ENCODE measurements at places on chromosomes 12 and 14. TPM values are rescaled to one million over a fixed set of nuclear protein-coding genes. Genes with fewer than 3 reads are reported as not detected.
A peak's percentile ranks its signal among the peaks of the same experiment; 100 is the strongest.

GRCh38 chr14:56422703-56423213 is 156.8 kb upstream of the TMEM260 start:
- H3K4me3 ChIP-seq, result no peak overlapping the region
- peak; percentile 66 for DNase-seq
- H3K4me1 ChIP-seq, result no peaks in the 10 kb centered on the region
- no peaks in the 10 kb centered on the region for H3K36me3 ChIP-seq
- no peaks in the 10 kb centered on the region for H3K27me3 ChIP-seq

GRCh38 chr14:39050389-39050788 is 52.6 kb downstream of the SEC23A start:
- H3K27ac ChIP-seq, result no peak overlapping the region
- H3K36me3 ChIP-seq, result peaks cover 87% of the 10 kb centered on the region
- no peak overlapping the region for H3K4me3 ChIP-seq
- no peaks in the 10 kb centered on the region for H3K4me1 ChIP-seq
- H3K27me3 ChIP-seq, result no peaks in the 10 kb centered on the region

The GPR137C gene
- 4.5 TPM for total RNA-seq

The SLC10A1 gene
- not detected for total RNA-seq

The GAS2L3 gene
- total RNA-seq, result 24.3 TPM

DNA sequence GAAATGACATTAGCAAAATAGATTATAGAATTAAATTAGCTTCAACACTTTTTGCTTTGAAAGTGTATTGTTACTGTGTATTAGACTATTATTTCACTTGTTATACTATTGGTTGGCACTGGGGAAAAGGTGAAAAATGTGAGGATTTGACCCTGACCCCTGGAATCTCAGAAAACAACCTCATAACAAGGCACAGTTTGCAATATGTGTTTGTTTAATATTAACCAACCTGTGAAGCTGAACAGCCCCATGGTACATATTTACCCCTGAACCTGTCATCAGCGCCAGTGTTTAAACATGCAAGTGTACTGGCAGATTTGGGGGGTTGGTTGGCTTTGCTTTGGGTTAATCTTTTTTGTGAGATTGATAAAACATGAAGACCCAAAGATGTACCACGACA is 11.7 kb downstream of the SLC38A4 start:
- H3K27ac ChIP-seq, result no peak overlapping the region
- H3K4me1 ChIP-seq, result no peaks in the 10 kb centered on the region
- no peak for DNase-seq
- no peak overlapping the region for H3K4me3 ChIP-seq
- no peaks in the 10 kb centered on the region for H3K27me3 ChIP-seq

DNA sequence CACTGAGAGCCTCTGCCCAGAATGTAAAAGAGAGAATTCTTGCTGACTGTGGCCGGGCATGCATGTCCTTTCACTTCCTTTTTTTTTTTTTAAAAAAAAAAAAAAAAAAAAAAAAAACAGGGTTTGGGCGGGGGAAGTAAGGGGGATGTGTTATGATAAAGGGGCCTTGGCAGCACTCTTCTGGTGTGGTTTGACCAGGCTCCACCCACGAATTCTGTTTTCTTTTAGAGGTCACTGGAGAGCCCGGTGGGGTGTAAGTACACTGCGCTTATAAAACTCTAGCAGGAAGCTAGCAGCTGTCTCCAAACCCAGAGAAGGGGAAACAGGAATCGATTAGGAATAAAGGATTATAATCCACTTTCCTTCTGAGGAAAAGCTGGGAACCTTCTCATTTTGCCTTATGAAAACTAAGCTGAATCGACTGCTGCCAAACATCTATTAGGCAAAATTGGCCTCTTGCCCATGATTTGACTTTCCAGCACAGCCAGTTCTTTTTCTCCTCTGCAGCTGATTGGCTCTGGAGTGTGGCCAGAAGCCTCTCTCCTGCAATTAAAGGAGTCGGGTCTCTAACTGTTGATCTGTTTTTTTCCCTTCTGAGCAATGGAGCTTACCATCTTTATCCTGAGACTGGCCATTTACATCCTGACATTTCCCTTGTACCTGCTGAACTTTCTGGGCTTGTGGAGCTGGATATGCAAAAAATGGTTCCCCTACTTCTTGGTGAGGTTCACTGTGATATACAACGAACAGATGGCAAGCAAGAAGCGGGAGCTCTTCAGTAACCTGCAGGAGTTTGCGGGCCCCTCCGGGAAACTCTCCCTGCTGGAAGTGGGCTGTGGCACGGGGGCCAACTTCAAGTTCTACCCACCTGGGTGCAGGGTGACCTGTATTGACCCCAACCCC is 27.7 kb upstream of the HIGD1C start:
- no peak overlapping the region for H3K4me3 ChIP-seq
- peak overlapping the region; percentile 50 for H3K27ac ChIP-seq
- no peaks in the 10 kb centered on the region for H3K27me3 ChIP-seq
- DNase-seq, result peak; percentile 76

DNA sequence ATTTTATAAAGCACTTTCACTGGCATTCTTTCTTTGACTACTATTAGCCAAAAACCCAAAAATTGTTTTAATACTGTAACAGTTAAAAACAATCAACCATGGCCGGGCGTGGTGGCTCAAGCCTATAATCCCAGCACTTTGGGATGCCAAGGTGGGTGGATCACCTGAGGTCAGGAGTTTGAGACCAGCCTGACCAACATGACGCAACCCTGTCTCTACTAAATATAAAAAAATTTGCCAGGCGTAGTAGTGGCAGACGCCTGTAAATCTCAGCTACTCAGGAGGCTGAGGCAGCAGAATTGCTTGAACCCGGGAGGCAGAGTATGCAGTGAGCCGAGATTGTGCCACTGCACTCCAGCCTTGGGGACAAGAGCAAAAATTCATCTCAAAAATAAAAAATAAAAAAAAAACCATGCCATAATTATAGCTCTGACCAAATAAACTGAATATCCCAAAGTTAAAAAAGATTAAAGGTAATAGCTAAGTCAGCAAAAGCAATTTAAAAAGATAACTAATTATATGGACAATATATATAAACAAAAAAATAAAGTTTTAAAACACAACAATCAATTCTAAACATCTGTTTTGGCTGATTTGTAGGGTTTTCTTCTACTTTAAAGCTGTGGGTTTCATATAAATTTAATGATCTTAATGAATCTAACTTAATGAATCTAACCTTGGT is 10.0 kb downstream of the SINHCAF start:
- peaks cover 22% of the 10 kb centered on the region for H3K4me1 ChIP-seq
- no peaks in the 10 kb centered on the region for H3K27me3 ChIP-seq
- no peak for DNase-seq
- H3K4me3 ChIP-seq, result no peak overlapping the region
- H3K27ac ChIP-seq, result no peak overlapping the region

- peaks cover 35% of the 10 kb centered on the region for H3K36me3 ChIP-seq
- no peaks in the 10 kb centered on the region for H3K4me1 ChIP-seq
- no peaks in the 10 kb centered on the region for H3K27me3 ChIP-seq
- no peak overlapping the region for H3K27ac ChIP-seq
- DNase-seq, result no peak
These were observed 40.2 kb downstream of the HEATR5A start for GRCh38 chr14:31380106-31380505.

DNA sequence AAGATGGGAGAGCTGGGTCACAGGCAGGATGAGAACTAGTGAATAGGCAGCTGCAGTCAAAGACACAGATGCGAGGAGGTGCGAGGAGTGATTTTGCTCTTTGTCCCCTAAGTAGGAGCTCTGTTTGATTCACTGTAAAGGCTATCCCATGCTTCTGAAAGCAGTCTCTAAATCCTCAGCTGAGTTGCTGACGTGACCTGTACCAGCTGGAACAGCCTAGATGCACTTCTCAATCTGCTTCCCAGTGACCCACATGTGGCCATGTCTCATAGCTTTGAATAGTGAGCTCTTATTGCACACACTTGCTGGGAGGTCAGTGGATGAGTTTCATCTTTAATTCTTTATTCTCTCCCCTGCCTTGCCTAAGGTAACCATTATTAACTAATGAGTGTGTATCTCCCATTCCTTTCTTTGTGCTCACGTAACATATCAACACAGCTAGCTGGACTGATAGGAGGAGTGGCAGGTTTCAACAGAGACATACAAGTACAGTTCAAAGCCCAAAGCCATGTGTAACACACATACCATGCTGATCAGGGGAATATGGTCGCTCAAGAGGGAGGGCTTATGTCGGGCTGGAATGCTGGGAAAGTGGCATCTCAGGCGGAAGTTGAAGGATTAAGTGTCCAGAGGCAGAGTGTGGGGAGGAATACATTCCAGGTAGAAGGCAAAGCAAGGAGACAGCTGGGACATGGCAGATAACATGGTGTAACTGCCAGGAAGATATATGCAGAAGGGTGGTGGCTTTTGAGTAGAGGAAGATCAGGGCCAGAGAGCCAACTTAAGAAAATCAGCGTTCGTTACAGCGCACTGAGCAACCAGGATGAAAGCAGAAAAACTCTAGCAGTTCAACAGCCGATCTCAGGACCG is 15.4 kb upstream of the YY1 start:
- peak overlapping the region; percentile 41 for H3K27ac ChIP-seq
- no peak overlapping the region for H3K4me3 ChIP-seq
- H3K4me1 ChIP-seq, result peaks cover 18% of the 10 kb centered on the region
- H3K36me3 ChIP-seq, result peaks cover 7% of the 10 kb centered on the region
- DNase-seq, result peak; percentile 59

DNA sequence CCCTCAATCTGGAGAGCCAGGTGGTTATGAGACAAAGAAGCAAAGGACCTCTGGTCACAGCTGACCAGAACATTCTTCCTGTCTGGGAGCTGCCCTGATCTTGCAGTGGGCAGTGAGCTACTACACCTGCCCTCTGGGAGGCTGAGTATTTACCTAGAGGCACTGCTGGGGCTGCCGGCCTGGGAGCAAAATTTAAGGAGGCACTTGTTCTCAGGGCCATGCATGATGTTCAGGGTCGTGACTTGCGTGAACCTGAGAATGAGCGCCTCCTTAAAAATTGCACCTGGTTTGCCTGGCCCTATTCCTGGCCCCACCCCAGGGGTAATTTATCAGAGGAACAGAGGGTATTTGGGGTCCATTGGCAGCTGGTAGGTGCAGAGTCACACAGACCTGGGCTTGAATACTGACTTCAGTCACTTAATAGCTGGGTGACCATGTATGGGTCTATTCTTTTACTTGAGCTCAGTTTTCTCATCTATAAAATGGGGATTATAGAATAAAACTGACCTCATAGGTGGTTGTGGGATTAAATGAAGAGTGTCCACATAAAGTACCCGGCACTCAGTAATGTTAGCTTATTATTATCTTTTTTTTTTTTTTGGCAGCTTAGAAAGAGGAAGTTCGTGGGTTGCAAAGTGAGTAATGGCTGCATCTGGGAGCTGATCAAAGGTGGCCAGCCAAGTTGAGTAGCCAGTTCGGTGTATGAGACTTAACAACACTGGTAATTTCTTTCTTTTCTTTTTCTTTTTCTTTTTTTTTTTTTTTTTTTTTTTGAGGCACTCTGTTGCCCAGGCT is 107.4 kb upstream of the MED13L start:
- no peak overlapping the region for H3K27ac ChIP-seq
- DNase-seq, result peak; percentile 85
- no peaks in the 10 kb centered on the region for H3K36me3 ChIP-seq
- H3K27me3 ChIP-seq, result no peaks in the 10 kb centered on the region
- no peak overlapping the region for H3K4me3 ChIP-seq

DNA sequence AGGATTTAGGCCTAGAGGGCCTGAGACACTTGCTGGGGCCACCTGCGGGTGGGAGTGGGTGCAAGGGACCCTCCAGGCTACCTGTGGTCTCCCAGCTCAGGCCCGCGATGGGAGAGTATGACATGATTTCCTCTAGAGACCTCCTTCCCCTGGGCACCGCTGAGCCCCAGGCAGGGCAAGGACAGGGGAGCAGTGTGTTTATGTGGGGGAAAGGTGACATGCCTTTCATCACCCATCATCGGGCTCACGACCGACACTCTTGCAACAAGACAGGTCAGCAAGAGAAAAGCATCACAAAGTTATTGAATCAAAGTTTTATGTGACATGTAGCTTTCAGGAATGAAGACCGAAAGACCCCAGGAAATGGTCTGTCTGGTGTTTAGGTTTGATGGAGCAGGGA is 19.9 kb downstream of the SH2B3 start:
- peaks cover 3% of the 10 kb centered on the region for H3K36me3 ChIP-seq
- no peaks in the 10 kb centered on the region for H3K27me3 ChIP-seq
- H3K4me1 ChIP-seq, result peaks cover 7% of the 10 kb centered on the region
- H3K27ac ChIP-seq, result no peak overlapping the region
- no peak overlapping the region for H3K4me3 ChIP-seq

- no peak overlapping the region for H3K4me3 ChIP-seq
- H3K27ac ChIP-seq, result no peak overlapping the region
- no peaks in the 10 kb centered on the region for H3K27me3 ChIP-seq
- DNase-seq, result no peak
- no peaks in the 10 kb centered on the region for H3K36me3 ChIP-seq
- H3K4me1 ChIP-seq, result no peaks in the 10 kb centered on the region
These were observed 2.5 kb upstream of the SOS2 start for GRCh38 chr14:50233951-50234250.

All from endodermal cell (in vitro differentiated cells).